ENCODE measurements at places on chromosomes 5 and 9.

DNA sequence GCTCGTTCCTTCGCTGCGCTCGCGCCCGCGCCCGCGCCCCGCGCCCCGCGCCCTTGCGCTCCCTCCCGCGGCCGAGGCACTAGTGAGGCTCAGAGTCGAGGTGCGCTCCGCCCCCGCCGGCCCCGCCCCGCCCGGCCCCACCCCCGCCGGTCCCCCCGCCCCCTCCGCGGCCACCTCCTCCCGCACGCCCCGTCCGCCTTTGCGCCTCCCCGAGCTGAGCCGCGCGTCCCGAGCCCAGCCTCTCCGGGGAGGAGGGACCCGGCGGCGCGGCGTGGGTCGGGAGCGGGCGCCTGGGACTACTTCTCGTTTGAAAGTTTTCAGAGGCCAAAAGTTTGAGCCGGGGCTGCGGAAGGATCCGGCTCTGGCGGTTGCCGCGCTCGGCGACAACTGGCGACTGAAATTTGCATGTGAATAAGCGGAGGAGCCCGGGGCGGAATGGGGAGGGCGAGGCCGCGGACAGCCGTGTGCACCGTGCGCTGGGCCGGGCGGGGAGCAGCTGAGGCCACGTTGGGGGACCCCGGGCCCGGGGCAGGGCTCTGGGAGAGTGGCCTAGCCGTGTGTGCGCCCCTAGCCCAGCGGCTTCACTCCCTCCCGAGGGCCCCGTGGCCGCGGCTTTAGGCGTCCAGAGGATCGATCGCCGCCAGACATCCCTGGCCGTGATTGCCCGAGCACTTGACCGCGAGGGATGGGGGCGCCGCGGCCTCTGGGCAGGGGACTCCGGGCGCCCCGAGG lies at the start of gene NOTCH1:
Gene NOTCH1 (minus strand): TSS at position 84 of the 732 bp plus-strand sequence. CDS start 262 bp downstream, outside the sequence.
- peak; percentile 76 for DNase-seq

- DNase-seq: no peak
Measured at GRCh38 chr5:37638897-37639296, 200.9 kb downstream of the GDNF start.

DNA sequence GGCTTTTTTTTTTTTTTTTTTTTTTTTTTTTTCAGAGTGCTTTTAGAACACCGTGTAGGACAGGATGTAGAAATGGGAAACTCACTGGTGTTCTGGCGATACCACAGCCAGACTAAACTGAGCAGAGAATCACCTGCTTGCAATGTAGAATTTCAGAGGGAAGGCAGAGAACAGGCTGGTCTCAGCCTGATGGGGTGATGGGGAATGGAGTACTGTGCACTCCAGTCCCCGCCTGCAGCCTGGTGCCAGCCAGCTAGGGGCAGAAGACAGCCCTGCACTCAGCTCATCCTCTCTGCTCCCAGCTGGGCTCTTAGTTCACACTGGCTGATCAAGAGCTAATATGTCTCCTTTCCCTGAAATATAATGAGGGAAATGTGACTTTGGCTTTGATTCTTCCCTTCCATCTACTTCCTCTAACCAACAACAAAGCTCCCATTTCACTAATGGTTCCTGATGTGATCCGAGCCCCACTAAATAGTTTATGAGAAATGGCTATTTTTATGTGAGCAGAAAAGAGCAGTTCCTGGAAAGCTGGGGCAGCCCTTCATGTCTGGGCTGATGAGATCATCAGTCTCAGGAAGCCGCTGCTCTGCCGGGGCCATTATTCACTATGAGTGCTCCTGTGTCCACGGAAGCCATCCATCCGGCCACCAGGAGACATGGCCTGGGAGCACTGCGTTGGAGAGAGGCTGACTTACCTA lies 209.7 kb downstream of the GADD45G start:
- no peak for DNase-seq

DNA sequence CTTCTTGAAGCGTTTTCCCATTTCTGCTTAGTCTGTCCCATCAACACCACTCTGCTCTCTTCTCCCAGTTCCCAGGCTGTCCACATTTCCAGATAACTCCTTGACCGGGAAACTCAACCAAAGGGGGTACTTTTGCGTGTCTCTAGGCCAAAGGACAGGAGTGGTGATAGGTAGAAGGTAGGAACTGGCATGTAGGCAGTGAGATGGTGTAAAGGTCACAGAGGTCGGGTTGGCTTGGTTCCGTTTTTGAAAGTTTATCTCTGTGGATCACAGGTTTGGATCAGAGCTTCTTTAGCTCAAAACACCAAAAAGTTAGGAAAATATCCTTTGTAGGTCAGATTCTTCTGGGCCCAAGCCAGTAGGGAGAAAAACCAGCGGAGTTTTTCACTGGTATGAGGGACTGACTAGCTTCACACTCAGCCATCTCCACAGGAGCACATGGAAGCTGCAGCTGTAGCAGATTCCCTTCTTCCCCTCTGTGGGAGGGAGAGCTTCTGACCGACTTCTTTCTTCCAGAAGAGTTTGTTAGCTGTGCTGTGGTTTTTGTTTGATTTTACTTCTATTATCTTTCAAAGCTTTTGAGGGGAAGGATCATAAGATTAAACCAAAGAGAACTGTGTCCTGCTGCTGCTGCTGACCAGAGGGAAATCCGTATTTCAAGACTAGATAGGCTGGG lies 98.4 kb upstream of the DMRT1 start:
- DNase-seq: no peak

Data from iPS DF 19.7 (cell line).